Stimulated activated CD8-positive, alpha-beta memory T cell treated with anti-CD3 and anti-CD28 coated beads, Interleukin-4, amount 100 ng/mL, for 48 hours (primary cell): ENCODE measurements at places on chromosomes 13 and 19.

DNA sequence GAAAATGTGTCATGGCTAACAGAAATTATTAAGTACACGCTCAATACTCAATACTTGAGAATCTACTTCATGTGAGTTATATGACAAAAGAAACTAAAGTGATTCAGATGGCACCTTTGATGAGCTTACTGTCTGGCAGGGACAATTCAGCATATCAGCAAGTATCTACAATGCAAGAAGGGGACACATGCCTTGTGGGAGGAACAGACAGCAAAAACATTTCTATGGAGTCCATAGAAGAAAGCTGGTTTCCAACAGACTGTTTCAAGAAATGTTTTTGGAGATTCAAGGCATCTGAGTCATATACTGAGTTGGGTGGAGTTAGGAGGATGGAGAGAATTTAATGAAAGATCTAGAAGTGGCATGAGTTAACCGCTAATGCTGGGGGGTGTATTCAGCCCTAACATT lies 54.7 kb downstream of the MBNL2 start:
- no peak for DNase-seq

- DNase-seq: no peak
Observed at GRCh38 chr19:17536955-17537354, 18.5 kb upstream of the COLGALT1 start.

GRCh38 chr13:112687836-112688559 lies 1.8 kb upstream of the ATP11A start:
- no peak for DNase-seq

- no peak for DNase-seq
Observed at GRCh38 chr13:111399776-111400538, 79.5 kb downstream of the TEX29 start.

GRCh38 chr13:102310691-102311418 lies 91.0 kb downstream of the FGF14 start:
- no peak for DNase-seq

GRCh38 chr19:3135961-3136683 lies at the start of gene GNA15:
Gene GNA15 (plus strand): TSS chr19:3136033. CDS start chr19:3136451, 418 bp downstream.
- peak; percentile 61 for DNase-seq

DNA sequence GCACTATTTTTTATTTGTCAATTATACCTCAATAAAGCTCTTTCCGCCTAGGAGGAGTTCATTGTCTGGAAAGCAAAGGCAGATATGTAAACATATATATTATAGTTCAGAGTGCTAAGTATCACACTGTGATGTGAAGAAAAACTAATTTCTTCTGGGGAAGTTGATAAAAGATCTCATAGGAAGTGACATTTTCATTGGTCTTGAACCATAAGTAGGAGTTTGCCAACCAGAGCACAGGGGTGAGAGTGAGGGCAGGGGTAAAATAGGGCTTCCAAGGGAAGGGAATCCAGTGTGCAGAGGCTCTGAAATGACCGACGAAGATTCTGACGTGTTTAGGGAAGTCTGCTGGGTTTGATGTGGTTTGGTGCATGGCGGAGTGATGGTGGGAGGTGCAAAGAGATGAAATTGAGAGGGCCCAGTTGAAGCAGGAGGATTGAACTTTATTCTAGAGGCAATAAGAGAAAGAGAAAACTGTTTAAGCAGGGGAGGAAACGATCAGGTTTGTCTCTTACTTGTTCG lies 780 bp upstream of the GTF2F2 start:
- DNase-seq: peak; percentile 69

DNA sequence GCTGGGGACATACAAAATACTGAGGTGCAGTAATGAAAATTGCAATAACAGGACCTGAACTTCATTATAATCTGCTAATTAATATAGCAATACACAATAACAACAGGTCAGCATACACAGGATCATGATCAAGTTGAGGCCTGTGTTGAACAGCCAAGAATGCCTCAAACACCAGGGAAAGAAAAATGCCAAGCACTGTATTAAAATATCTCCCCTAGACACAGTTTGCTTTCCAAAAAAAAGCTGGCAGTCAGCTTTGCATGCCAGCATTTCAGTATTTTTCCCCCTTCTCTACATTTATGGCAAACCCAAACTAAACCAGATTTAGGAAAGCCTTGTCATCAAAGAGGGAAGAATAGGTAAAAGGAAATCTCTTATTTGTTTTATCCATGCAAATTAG lies 226.9 kb downstream of the LHFPL6 start:
- DNase-seq: no peak

GRCh38 chr13:66513728-66514127 lies 716.4 kb downstream of the PCDH9 start:
- DNase-seq: no peak

- DNase-seq: no peak
Observed at GRCh38 chr19:288911-289310, 2.3 kb downstream of the PLPP2 start.

DNA sequence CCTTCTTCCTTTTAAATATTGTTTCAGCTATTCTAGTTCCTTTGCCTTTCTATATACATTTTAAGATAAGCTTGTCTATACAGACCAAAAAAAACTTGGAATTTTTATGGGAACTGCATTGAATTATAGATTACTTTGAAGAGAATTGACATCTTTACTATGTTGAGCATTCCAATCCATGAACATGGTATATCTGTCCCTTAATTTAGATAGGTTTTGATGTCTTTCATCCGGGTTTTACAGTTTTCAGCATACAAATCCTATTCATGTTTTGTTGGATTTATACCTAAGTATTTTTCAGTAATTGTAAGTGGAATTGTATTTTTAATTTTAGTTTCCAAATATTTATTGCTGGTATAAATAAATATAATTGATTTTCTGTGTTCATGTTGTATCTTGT lies 12.2 kb upstream of the IFNL1 start:
- no peak for DNase-seq

- DNase-seq: no peak
Observed at GRCh38 chr13:98385606-98386005, 191.3 kb downstream of the STK24 start.

DNA sequence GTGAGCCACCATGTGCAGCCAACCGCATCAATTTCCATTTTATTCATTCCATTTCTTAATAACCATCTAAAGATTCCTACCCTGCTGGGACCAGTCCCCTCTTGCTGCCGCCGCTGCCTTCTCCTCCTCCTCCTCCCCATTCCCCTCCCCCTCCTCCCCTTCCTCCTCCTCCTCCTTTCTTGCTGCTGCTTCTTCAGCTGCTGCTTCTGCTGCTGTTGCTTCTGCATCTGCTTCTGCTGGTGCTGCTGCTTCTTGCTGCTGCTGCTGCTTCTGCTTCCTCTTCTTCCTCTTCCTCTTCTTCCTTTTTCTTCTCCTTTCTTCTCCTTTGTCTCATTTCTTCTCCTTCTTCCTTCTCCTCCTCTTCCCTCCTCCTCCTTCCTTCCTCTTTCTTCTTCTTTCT lies 20.0 kb upstream of the SPRYD7 start:
- no peak for DNase-seq

DNA sequence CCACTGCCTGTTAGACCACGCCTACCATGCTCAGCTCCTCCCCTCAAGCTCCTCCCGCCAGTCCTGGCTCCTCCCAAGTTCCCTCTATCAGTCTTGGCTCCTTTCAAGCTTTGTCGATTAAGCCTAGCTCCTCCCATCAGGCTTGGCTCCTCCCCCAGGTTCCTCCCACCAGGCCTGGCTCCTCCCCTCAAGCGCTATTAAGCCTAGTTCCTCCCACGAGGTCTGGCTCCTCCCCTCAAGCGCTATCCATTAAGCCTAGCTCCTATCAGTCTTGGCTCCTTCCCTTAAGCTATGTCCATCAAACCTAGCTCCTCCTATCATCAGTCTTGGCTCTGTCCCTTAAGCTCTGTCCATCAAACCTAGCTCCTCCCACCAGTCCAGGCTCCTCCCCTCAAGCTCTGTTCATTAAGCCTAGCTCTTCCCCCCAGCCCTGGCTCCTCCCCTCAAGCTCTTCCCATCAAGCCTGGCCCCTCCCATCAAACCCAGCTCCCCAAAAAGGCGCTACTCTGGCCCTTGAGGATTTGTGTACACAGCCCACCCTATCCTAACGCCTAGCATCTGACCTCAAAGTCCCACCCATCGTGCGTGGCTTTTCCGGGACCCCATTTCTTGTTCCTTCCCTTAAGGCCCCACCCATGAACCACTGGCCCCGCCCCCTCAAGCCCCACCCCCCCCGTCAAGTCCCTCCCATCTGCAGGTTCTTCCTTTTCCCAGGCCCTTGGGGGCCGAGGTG lies 10.0 kb downstream of the CAMSAP3 start:
- DNase-seq: peak; percentile 68

DNA sequence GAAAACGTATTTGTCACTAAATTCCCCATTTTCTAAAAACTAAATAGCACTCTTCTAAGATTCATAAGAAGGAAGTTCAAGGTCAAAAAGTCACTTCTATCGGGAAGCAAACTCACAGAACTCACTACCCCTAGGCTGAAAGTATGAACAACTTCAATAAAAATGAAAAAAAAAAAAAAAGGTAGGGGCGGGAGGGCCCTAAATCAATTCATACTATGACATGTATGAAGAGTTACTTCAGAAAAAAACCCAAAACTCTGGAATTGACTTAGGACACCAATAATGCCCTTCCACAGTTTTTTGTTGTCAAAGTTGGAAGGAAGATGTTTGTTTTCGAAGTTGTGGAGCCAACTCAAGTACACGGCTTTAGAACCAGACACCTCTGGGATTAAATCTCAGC lies 1.1 kb downstream of the SUCLA2 start:
- DNase-seq: no peak

GRCh38 chr13:31014456-31014855 lies 82.0 kb downstream of the TEX26 start:
- no peak for DNase-seq

- DNase-seq: no peak
Observed at GRCh38 chr19:18742838-18743783, 48.0 kb downstream of the COMP start.

GRCh38 chr13:85930108-85930507 lies 130.9 kb upstream of the SLITRK6 start:
- no peak for DNase-seq

GRCh38 chr19:55000761-55001160 lies 34.6 kb downstream of the NLRP2 start:
- no peak for DNase-seq

DNA sequence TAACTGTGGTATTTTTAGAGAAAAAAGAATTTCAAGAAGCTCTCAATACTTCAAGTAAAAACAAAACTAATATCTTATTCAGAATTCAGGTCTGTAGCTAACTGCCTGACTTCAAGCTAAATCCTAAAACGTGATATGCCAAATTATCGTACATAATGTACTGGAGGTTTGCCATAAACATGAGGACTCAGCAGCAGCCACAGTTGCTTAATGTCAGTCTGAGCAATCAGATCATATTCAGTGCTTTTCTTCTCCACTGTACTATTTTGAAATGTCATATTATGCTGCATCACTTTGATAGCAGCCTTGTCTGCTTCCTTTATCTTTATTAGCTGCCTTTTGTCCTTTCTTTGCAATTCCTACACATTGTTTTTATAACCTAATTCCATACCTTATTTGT lies 265.1 kb upstream of the EDNRB start:
- no peak for DNase-seq

GRCh38 chr13:33612641-33613638 lies 205.0 kb upstream of the RFC3 start:
- no peak for DNase-seq

- peak; percentile 98 for DNase-seq
Observed at GRCh38 chr19:50333235-50333736, 4.1 kb upstream of the KCNC3 start.

- no peak for DNase-seq
Observed at GRCh38 chr19:38730731-38731589, 13.3 kb downstream of the CAPN12 start.

DNA sequence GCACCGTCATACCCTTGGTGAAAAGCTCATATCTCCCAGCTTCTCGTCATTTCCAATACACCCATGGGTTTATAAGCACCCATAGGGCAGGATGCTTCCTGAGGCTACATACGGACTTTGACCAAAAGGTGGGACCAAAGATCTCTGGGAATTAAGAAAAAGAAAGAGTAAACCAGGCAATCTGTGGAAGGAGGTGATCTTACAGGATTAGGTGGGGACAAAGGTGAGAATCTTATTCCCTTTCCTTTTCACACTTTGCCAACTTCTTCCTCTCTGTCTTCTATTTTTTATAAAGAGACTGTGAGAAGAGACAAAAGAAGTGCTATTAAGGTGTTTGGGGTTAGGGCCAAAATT lies 172.0 kb downstream of the DLEU7 start:
- DNase-seq: no peak

DNA sequence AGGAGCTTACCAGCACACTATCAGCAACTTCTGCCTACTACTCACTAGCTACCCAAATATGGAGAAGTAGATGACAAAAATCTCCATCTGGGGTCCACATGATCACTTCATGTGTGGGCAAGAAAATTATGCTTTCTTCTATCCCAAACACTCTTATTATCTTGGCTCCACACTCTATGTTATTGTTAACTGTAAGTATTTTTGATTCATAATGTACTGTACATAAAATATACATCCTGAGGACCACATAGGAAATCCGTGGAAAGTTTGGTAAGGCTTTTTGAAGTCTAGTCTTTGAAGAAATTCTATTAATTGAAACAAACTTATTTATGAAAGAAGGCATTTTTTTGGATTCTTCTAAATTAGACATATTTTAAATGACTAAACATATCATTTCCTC lies 378.8 kb downstream of the DACH1 start:
- DNase-seq: no peak

- DNase-seq: peak; percentile 52
Observed at GRCh38 chr19:14118165-14119051, 846 bp upstream of the PRKACA start.

- DNase-seq: no peak
Observed at GRCh38 chr13:31052478-31052877, 109.2 kb downstream of the HSPH1 start.

GRCh38 chr13:44373247-44373600 lies 400 bp upstream of the SERP2 start:
- no peak for DNase-seq
